Activated T-cell treated with anti-CD3 and anti-CD28 coated beads, Interleukin-2, amount 50 U/mL, for 72 hours (primary cell): ENCODE measurements at places on chromosomes 4 and X.

DNA sequence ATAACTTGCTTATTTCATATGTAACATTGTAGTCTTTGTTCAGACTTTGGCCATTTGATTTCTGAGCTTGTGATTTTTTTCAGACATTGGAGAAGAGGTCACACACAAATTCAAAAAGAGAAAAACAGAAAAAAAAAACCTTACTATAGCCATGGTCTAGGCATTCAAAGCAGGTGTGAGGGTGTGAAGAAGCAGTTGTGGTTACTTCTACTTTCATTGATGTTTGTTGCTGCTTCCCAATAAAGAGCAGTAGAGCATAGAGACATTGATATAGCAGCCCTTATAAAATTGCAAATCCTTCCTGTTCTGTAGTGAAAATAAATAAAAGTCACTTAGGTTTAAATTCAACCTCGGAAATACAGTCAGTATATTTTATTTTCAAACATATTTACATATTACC lies 671.6 kb downstream of the GRXCR1 start:
- no peak for DNase-seq

DNA sequence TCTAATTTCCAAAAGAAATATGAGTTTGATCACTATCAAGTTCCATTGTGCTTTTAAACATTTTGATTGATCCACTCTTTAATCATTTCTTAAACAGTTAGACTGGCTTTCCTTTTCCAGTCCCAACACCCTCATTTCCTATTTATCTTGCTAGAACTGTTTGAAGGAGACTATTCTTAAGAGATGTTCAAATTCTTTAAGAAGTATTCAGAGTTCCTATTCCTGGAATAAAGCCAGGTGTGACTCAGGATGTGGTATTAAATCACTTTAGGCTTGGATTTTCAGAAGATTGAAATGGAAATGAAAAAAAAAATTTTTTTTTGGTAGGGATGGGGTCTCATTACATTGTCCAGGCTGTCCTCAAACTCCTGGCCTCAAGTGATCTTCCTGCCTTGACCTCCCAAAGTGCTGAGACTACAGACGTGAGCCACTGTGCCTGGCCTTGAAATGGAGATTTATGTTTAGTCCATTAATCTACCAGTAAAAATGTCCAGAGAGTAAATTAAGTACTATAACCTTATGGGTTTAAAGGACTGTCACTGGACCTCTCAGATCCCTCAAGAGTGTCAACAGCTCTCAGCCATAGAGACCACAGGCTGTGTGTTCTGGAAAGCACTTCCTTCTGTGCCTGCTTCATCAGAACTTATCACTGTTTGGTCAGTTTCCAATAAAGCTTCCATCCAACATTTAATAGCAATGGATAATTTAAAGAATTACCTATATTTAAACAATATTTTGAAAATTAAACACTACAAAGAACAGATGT lies 90.7 kb downstream of the CDS1 start:
- no peak for DNase-seq

DNA sequence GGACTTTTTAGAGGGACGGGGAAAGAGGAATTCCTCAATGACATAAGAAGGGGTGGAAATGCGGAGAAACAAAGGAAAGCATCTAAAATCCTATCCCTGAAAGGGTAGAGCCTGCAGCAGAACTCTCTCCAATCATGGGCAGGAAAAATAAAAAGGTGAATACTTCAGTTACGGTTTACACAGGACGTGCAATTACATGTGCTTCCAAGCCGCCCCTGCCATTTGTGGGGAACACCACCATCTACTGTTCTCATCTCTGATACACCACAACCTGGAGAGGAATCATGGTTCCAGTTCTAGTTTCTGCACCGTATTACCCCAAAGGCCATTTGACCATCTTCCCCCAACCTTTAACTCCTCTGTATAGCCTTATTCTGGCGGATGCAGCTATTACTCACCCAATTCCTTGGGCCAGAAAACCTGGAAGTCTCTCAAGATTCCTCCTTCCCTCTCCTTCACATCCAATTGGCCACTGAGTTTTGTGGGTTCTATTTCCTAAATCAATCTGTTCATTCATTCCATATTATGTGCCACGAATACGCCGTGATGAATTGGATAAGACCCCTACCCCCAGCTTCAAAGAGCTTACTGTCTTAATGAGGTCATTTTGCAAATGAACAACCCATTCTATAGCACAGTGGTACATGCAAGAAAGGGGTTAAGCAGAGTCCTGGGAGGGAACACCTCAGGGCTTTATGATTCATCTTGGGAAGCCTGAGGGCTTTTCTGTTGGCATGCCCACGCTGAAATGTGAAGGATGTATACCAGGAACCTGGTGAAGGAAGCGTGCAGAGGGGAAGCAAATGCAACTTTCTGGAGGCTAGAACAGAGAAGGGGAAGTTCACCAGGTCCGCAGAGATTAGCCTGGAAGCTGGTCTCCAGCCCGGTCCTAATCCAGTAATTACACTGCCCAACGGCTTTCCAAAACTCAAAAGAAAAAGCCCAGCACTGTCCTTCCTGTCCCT lies 1.4 kb upstream of the MSL3 start:
- DNase-seq = no peak

GRCh38 chr4:149141391-149141790 lies 674.3 kb downstream of the IQCM start:
- DNase-seq = no peak

DNA sequence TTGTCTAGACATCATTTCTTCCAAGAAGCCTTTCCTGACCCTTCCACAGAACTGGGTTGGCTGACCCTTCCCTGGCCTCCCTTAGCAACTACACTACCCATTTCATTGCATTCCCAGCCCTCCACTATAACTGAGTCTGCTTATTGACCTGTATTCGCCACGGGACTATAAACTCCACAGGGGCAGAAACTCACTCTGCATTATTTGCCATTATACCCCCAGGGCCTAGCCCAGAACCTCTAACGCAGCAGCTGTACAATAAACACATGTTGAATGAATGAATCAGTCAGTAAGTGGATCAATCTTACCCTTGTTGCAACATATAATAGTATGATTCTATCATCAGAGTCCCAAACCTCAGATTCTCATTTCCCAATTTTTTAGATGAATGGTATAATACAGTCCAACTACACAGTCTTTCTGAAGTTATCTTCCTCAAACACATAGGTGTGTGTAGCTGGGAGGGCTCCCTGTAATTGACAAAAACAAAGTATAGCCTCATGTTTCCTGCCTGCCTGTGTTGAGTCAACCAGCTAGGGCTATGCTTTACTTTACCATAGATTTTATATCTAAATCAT lies 209.3 kb downstream of the CHIC2 start:
- no peak for DNase-seq

DNA sequence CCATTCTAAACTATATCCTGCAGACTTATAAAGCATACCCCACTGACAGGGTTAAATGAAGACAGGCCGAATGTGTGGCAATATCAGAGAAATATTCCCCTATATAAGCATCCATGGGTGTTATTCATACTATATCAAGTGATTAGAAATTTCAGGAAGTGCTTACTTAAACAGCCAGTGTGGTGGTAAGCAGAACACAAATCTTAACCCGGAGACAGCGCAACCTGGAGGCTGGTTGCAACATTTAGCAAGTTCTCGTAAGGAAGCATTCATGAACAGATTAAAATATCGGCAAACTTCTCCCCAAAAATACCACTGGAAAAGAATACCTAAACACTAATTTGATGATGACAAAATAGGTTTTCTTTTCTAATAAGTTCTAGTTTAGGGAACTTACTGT lies 261.2 kb downstream of the CBLL2 start:
- DNase-seq = no peak

- DNase-seq = no peak
Measured at GRCh38 chrX:3046253-3047240, 5.3 kb downstream of the ARSF start.

GRCh38 chrX:111585337-111585736 lies 73.9 kb downstream of the SERTM2 start:
- DNase-seq = no peak

- DNase-seq = no peak
Measured at GRCh38 chr4:125013891-125014290, 300.9 kb upstream of the FAT4 start.

- no peak for DNase-seq
Measured at GRCh38 chr4:6293661-6294060, 24.0 kb downstream of the WFS1 start.

- no peak for DNase-seq
Measured at GRCh38 chrX:16469870-16470269, 180.1 kb upstream of the S100G start.

- no peak for DNase-seq
Measured at GRCh38 chr4:150316332-150317205, 238.3 kb downstream of the DCLK2 start.

DNA sequence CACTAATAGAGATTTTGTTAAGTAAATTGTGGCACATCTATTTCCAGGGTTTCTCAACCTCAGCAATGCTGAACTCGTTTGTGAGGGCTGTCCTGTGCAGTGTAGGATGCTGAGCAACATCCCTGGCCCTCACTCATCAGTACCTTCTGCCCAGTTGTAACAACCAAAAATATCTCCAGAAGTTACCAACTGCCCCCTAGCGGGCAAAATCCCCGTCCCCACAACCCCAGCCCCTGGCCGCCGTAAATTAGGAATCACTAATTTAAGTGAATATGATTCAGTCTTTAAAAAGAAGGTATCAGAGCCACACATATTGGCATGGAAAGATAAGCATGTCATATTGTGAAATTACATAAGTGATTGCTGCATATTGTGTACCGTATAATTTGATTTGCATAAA lies 123.4 kb downstream of the ASB9 start:
- peak; percentile 28 for DNase-seq

DNA sequence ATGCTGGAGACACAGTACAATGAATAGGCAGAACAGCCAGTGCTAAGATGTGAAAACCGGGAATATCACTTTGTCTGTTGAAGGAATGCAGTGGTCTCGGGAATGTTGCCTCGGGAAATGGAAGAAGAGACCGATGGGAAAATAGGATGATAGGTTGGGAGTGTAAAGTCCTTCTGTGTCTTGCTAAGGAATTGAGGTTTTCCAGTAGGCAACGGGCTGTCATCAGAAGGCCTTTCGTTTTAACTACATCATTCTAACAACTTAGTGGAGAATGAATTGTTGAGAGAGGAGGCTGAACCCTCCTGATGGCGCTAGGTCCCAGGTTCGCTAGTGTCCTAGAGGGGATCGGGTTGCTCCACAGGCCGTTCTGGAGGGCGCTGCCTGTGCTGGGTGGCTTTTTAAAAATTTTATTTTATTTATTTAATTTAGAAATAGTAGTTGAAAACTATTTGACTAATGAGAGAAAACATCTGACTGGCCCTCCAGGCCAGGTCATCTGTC lies 730 bp downstream of the VBP1 start:
- no peak for DNase-seq

- DNase-seq = no peak
Measured at GRCh38 chr4:135927651-135928050, 1604.6 kb downstream of the PCDH18 start.
